ENCODE measurements at places on chromosomes 2 and 18.

GRCh38 chr2:234512884-234513669 is 16.2 kb upstream of the ARL4C start:
- no peak for DNase-seq
- H3K27me3 ChIP-seq = peaks cover 6% of the 10 kb centered on the region
- no peak overlapping the region for H3K27ac ChIP-seq
- H3K4me1 ChIP-seq = peaks cover 16% of the 10 kb centered on the region
- H3K4me3 ChIP-seq = no peak overlapping the region

- no peak overlapping the region for H3K27ac ChIP-seq
- H3K36me3 ChIP-seq = peaks cover 8% of the 10 kb centered on the region
- no peaks in the 10 kb centered on the region for H3K27me3 ChIP-seq
Observed at GRCh38 chr2:217071416-217071815, 211.6 kb upstream of the TNP1 start.

- H3K4me3 ChIP-seq = no peak overlapping the region
- H3K27me3 ChIP-seq = no peaks in the 10 kb centered on the region
- H3K27ac ChIP-seq = no peak overlapping the region
- no peaks in the 10 kb centered on the region for H3K36me3 ChIP-seq
- no peak for DNase-seq
Observed at GRCh38 chr2:16382451-16382850, 283.2 kb downstream of the CYRIA start.

DNA sequence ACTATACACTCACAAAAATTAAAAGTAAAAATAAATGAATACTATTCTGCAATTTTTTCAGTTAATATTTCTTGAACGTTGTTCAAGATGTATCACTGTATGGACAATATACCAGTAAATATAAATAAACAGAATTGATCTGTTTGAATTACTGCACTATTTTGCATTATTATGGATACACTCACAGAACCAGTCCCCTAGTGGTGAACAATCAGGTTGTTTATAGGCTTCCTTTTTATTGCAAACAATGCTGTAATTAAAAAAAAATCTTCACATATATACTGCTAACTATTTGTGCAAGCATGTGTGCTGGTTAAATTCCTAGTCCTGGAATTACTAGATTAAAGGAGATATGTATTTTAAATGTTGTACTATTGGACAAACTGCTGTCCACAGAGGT is 306.0 kb downstream of the FBXO15 start:
- peaks cover 4% of the 10 kb centered on the region for H3K4me1 ChIP-seq
- H3K4me3 ChIP-seq = no peak overlapping the region
- no peak for DNase-seq
- H3K27me3 ChIP-seq = peaks cover 12% of the 10 kb centered on the region
- no peaks in the 10 kb centered on the region for H3K36me3 ChIP-seq

DNA sequence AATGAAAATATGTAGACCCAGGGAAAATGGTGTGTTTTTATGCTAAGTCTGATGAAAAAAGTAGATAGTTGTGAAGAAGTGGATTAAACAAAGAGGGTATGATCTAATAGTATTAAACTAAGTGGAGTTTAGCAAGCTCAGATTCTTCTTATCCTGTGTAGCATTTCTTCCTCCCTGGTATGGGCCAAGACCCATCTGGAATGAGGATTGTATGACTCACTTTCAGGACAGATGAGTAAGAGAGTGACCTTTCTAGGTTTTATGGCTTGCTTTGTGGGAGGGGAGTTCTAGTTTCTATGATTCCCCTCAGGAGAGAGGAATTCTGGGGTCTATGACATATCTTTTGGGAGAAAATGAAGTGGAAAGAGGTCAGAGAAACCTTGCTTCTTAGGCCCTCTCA is 550.1 kb downstream of the SPAG16 start:
- DNase-seq = no peak
- no peak overlapping the region for H3K27ac ChIP-seq
- no peaks in the 10 kb centered on the region for H3K36me3 ChIP-seq
- no peak overlapping the region for H3K4me3 ChIP-seq
- H3K4me1 ChIP-seq = no peaks in the 10 kb centered on the region
- no peaks in the 10 kb centered on the region for H3K27me3 ChIP-seq

- DNase-seq = no peak
- no peak overlapping the region for H3K4me3 ChIP-seq
- no peaks in the 10 kb centered on the region for H3K27me3 ChIP-seq
- H3K27ac ChIP-seq = no peak overlapping the region
- H3K36me3 ChIP-seq = peaks cover 2% of the 10 kb centered on the region
Observed at GRCh38 chr18:35458677-35459441, 38.9 kb downstream of the INO80C start.

DNA sequence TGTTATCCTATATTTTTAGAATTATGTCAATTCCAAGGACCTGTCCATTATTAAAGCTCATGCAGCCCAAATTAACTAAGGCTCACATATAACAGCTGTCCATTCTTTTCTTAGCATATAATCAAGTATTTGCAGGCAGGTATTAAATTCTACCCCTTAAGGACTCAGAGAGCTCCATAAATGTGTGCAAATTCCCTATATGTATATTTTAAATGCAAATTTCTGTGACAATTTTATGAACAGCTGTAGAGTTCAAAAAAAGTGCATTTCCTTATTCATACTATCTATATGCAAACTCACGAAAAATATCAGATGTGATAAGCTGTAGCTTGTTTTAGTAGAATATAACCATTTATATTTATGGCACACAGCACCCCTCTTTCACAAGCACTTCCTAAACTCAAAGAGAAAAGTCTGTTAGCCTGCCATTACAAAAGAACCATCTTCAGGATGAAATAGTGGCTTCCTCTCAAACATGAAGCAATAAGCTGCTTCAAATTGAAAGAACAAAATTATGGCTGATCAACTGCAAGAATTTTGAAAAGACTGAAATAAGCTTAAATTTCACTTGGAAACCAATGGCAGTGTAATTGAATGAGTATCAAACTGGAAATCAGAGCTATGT is 155.0 kb upstream of the REG3G start:
- no peaks in the 10 kb centered on the region for H3K4me1 ChIP-seq
- H3K27ac ChIP-seq = no peak overlapping the region
- no peak for DNase-seq
- H3K36me3 ChIP-seq = no peaks in the 10 kb centered on the region
- no peaks in the 10 kb centered on the region for H3K27me3 ChIP-seq

DNA sequence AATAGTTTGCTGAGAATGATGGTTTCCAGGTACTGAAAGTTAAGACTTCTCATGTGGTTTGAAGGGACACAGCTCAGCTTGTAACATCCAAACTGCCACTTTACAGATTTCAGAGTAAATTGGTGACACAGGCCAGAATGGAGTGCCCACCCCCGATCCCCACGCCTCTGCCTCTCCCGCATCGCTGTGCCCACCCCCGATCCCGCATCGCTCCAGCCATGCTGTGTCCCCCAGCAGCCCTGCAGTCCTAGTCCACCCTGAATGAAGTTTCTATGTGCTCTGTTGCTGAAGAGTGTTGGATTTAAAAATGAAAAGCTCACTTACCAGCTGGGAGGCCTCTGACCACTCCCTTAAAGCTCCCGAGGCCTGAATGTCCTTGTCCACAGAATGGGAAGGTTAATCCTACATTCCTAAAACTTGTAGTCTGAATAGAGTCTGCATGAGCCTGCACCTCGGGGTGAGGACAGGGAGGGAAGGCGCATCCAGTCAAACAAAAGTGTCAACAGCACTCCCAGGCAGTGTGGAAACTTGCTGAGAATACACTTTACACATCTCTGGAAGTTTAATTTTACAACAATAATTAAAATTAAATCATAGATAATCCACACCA is 176.4 kb upstream of the ID2 start:
- peak overlapping the region; percentile 62 for H3K27ac ChIP-seq
- DNase-seq = no peak
- no peaks in the 10 kb centered on the region for H3K27me3 ChIP-seq
- peaks cover 4% of the 10 kb centered on the region for H3K36me3 ChIP-seq
- H3K4me1 ChIP-seq = peaks cover 5% of the 10 kb centered on the region

DNA sequence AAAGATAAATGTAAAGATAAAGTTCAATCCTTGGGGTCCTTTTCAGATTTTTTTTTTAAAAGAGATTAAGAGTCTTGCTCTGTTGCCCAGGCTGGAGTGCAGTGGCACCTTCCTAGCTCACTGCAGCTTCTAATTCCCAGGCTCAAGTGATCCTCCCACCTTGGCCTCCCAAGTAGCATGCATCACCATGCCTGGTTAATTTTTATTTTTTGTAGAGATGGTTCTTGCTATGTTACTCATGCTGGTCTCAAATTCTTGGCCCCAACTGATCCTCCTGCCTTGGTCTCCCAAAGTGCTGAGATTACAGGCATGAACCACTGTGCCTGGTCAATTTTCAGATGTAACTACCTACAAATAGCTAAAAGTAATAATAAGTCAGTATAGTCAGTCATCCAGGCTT is 21.1 kb downstream of the NFE2L2 start:
- H3K4me1 ChIP-seq = peaks cover 49% of the 10 kb centered on the region
- no peaks in the 10 kb centered on the region for H3K36me3 ChIP-seq
- no peak overlapping the region for H3K4me3 ChIP-seq
- no peaks in the 10 kb centered on the region for H3K27me3 ChIP-seq
- no peak overlapping the region for H3K27ac ChIP-seq

- H3K4me3 ChIP-seq = no peak overlapping the region
- no peaks in the 10 kb centered on the region for H3K36me3 ChIP-seq
- H3K27ac ChIP-seq = no peak overlapping the region
- no peaks in the 10 kb centered on the region for H3K4me1 ChIP-seq
- DNase-seq = no peak
Observed at GRCh38 chr2:48227617-48228344, 302.2 kb upstream of the STON1 start.

DNA sequence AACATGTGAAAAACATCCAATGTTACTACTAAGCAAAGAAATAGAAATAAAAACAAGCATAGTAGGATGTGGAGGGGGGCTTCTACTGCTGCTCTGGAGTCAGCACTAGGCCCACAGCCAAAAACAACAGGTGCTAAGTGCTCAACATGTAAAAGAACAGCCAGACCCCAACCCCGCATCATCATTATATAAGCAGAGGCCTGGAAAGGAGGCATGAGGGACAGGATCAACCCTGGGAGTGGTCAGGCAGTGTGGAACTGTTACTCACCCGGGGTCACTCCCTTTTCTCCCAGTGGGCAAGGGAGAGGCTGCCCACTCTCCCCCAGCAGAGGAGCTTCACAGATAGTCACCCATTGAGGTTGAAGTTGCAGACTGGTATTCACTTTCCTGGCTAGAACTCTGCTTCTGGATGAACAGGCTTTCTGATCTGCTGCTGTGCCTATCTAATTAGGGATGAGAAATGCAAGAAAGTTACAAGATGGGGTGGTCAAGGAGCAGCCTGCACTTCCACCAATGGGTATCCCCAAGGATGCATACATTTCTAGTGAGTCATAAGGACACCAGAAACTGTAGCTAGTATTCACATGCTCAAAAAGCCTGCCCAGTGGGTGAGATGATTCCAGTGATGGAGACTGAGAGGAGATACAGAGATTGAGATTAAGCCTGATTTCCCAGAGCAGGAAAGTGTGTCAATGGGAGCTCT is 480.1 kb upstream of the TCF4 start:
- DNase-seq = no peak
- H3K27me3 ChIP-seq = no peaks in the 10 kb centered on the region
- H3K4me3 ChIP-seq = no peak overlapping the region
- no peaks in the 10 kb centered on the region for H3K36me3 ChIP-seq
- H3K4me1 ChIP-seq = peaks cover 13% of the 10 kb centered on the region

- H3K4me1 ChIP-seq = no peaks in the 10 kb centered on the region
- no peaks in the 10 kb centered on the region for H3K27me3 ChIP-seq
- H3K27ac ChIP-seq = no peak overlapping the region
Observed at GRCh38 chr2:120206022-120206581, 17.1 kb downstream of the TMEM185B start.

GRCh38 chr2:223545406-223545805 is 56.8 kb downstream of the SCG2 start:
- no peak overlapping the region for H3K4me3 ChIP-seq
- no peaks in the 10 kb centered on the region for H3K27me3 ChIP-seq
- no peaks in the 10 kb centered on the region for H3K36me3 ChIP-seq
- DNase-seq = no peak
- no peak overlapping the region for H3K27ac ChIP-seq

GRCh38 chr2:59804732-59805131 is 748.7 kb downstream of the BCL11A start:
- DNase-seq = no peak
- no peak overlapping the region for H3K4me3 ChIP-seq
- no peaks in the 10 kb centered on the region for H3K27me3 ChIP-seq
- H3K36me3 ChIP-seq = no peaks in the 10 kb centered on the region
- no peak overlapping the region for H3K27ac ChIP-seq
- peaks cover 11% of the 10 kb centered on the region for H3K4me1 ChIP-seq

DNA sequence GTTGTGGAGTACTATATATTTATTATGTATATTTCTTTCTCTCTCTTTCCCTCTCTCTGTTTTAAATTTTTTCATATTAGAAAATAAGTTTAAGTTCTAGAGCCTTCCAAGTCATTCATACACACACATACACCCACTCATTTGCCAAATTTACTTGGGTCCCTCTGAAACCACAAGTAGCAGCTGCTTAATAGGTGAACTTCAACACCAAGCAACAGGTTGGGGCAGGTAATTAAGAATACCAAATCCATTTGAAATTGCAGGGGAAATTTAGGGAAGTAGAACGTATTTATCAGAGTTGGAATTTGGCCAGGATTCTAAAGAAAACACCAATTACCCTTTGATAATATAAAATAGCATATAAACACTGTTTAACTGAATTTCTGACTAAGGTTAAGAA is 75.0 kb upstream of the RBBP8 start:
- H3K4me1 ChIP-seq = no peaks in the 10 kb centered on the region
- no peak for DNase-seq
- no peak overlapping the region for H3K27ac ChIP-seq
- no peak overlapping the region for H3K4me3 ChIP-seq
- H3K27me3 ChIP-seq = peaks cover 2% of the 10 kb centered on the region

- H3K27me3 ChIP-seq = no peaks in the 10 kb centered on the region
- DNase-seq = no peak
- H3K4me3 ChIP-seq = no peak within 1 kb of the TSS
- H3K27ac ChIP-seq = no peak within 1 kb of the TSS
- no peaks in the 10 kb centered on the region for H3K36me3 ChIP-seq
Observed at GRCh38 chr2:134253804-134254203, at the start of gene MGAT5. TSS of gene MGAT5 (plus strand) at chr2:134254072. CDS start at chr2:134254404, 332 bp downstream.

GRCh38 chr2:19710230-19710629 is 191.6 kb downstream of the TTC32 start:
- H3K4me3 ChIP-seq = no peak overlapping the region
- H3K27me3 ChIP-seq = no peaks in the 10 kb centered on the region
- no peak overlapping the region for H3K27ac ChIP-seq
- no peaks in the 10 kb centered on the region for H3K36me3 ChIP-seq

DNA sequence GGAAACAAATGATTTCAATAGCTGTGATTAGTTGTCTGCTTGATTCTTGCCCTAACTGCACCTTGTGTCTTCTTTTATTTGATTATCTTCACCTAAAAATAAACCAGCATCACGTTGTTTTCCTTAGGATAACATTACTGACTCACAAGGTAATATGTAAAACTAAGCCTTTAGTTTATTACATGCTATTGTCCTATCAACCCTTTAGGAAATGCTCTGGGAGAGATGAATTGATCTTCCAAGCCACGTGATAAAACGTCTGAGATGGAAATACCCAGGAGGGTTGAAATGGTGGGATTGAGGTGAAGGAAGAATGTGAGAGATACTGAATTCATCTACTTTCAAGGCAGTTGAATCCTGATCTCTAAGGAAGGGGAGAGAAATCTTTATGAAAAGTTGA is 34.5 kb upstream of the TMEM178A start:
- H3K27ac ChIP-seq = no peak overlapping the region
- no peaks in the 10 kb centered on the region for H3K27me3 ChIP-seq
- peaks cover 3% of the 10 kb centered on the region for H3K36me3 ChIP-seq
- no peaks in the 10 kb centered on the region for H3K4me1 ChIP-seq
- no peak for DNase-seq

GRCh38 chr2:208025814-208026184 is 472 bp upstream of the PLEKHM3 start:
- H3K4me1 ChIP-seq = peaks cover 16% of the 10 kb centered on the region
- H3K36me3 ChIP-seq = no peaks in the 10 kb centered on the region
- peak overlapping the region; percentile 84 for H3K4me3 ChIP-seq
- no peak for DNase-seq
